ENCODE measurements at places on chromosomes 5 and 9.

- ATAC-seq, result no peak
Measured at GRCh38 chr5:178186427-178186826, 744 bp downstream of the GMCL2 start.

DNA sequence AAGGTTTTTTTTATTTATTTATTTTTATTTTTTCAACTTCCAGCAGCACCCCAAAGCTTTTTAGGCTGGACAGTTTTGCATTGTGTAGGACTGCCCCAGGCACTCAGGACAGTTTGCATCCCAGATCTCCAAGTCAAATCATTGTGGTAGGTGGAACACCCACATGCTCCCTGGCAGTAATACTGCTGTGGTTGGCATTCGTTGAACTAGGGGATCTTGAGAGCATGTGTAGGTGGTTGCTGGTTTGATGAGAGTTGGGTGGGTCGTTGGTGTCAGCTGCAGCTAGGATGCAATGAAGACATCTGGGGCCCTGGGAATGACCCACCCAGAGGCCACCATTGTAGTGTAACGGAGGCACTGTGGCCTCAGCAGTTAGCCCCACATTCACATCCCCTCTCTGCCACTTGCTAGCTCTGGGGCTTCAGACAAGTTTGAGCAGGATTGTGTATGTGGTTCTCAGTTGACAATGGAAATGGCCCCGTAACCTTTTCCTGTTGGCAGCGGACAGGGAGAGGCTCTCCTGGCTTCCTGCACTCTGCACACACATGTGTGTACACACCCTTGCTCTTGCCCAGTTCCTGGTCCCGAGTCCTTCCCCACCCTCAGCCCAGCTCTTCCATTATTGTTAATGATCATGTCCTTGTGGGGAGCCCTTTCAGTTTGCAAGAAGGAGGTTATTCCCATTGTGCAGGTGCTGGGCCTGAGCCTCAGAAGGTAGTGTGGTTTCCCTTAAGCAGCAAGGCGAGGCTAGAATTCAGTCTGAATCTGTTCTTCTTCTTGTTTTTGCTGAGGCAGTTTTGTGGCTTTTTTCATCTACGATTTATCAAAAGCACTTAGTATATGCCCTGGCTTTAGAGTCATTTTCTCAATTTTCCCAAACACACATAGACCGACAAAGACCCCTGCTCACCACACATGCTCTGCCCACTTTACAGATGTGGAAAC is 46.5 kb downstream of the PPARGC1B start:
- ATAC-seq, result no peak

DNA sequence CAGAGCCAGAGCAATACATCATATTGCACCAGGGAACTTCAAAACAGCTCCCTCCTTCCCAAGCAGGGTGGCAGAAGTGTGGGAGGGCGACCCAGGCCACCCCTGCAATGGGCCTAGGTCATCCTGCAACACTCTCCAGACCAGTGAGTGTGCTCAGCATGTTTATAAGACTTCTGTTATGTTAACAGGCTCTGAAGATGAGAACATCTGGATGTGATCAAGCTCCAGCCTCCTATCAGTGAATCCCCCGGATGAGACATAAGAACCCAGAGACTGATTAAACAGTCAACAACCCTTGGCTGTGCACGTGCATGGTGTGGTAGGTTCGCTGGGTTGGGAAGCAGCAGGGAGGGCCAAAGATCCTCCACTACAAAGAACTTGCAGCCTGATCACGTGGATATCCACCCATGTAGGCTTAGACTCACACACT is 63.3 kb downstream of the ABCA1 start:
- peak; percentile 12 for ATAC-seq

GRCh38 chr5:4230786-4231641 is 635.4 kb downstream of the IRX1 start:
- no peak for ATAC-seq

GRCh38 chr9:128109050-128109709 is 18.3 kb downstream of the PTGES2 start:
- no peak for ATAC-seq

GRCh38 chr9:122031776-122032175 is 61.3 kb downstream of the TTLL11 start:
- no peak for ATAC-seq

GRCh38 chr9:95874303-95874988 is 1.0 kb upstream of the ERCC6L2 start:
- no peak for ATAC-seq

DNA sequence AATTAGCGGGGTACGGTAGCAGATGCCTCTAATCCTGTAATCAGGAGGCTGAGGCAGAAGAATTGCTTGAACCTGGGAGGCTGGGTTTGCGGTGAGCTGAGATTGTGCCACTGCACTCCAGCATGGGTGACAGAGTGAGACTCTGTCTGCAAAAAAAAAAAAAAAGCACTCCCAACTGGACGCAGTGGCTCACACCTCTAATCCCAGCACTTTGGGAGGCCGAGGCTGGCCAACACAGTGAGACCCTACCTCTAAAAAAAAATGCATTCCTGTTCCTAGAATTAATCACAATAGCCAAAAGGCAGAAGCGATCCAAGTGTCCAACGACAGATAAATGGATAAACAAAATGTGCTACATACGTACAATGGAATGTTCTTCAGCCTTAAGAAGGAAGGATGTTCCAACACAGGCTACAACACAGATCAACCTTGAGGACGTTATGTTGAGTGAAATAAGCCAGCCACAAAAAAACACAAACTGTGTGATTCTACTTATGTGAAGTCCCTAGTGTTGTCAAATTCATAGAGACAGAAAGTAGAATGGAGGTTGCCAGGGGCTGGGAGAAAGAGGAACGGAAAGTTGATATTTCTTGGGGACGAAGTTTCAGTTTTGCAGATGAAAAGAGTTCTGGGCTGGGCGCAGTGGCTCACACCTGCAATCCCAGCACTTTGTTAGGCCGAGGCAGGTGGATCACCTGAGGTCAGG is 13.8 kb downstream of the FAM78A start:
- no peak for ATAC-seq

DNA sequence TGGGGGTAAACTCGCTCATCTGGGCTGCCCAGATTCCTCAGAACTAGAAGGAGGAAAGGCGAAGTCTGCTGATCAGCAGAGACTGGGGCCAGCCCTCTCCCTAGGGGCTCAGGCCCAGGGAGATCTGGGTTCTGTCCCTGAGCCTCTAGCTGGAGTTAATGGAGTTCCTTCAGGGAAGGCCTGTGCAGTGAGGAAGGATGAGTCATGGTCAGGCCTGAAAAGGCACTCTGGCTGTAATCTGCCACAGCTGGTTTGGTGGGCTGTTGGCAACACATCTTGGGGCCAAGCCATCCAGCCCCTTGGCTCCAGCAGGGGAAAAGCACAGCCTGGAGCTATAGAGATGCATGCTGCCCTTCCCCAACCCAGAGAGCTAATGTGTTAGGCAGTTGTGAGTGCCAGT is 459.6 kb downstream of the PRELID2 start:
- ATAC-seq, result no peak

DNA sequence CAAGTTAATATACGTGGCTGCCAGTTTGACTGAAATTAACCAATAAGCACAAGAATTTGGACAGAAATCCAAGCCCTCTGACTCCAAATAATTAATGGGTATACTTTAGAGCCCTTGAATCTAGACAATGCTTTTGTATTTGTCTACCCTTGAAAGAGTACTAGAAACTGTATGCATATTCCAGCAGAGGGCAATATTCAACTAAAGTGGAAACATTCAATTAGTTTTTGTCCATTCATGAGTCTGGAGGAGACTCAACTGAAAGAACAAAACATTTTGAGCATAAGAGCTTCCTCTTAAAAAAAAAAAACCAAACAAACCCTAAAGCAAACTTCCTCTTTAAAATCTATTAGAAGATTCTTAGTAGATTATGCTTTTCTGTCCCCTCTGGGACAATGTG is 157.8 kb downstream of the ARHGEF28 start:
- ATAC-seq, result no peak

DNA sequence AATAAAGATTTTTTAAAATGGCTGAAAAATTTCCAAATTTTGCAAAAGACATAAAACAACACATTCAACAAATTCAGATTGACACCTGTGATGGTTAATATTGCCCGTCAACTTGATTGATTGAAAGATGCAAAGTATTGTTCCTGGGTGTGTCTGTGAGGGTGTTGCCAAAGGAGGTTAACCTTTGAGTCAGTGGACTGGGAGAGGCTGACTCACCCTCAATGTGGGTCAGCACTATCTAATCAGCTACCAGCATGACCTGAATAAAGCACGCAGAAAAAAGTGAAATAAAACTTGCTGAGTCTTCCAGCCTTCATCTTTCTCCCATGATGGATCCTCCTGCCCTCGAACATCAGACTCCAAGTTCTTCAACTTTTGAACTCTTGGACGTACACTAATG is 868.0 kb upstream of the CTNND2 start:
- no peak for ATAC-seq

GRCh38 chr5:35136386-35136785 is 88.6 kb upstream of the AGXT2 start:
- ATAC-seq, result no peak

- ATAC-seq, result no peak
Measured at GRCh38 chr9:38328765-38329164, 63.7 kb upstream of the ALDH1B1 start.

DNA sequence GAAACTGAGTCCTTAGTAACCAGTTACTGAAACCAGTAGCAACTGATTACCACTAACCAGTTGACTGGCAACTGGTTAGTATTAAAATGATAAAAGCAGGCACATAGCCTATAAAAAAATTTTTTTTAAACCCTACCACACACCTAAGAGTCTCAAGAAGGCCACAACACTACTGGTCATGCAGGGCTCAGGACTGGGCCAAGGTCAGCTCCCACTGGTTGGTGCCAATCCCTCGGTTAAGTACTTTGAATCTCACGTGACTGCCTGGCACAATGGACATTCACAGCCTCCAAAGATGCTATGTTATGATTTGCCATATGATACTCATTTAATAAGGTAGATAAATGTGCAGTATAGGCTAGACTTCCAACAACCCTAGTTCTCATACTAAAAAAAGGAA is 8.5 kb downstream of the ANKH start:
- ATAC-seq, result no peak

DNA sequence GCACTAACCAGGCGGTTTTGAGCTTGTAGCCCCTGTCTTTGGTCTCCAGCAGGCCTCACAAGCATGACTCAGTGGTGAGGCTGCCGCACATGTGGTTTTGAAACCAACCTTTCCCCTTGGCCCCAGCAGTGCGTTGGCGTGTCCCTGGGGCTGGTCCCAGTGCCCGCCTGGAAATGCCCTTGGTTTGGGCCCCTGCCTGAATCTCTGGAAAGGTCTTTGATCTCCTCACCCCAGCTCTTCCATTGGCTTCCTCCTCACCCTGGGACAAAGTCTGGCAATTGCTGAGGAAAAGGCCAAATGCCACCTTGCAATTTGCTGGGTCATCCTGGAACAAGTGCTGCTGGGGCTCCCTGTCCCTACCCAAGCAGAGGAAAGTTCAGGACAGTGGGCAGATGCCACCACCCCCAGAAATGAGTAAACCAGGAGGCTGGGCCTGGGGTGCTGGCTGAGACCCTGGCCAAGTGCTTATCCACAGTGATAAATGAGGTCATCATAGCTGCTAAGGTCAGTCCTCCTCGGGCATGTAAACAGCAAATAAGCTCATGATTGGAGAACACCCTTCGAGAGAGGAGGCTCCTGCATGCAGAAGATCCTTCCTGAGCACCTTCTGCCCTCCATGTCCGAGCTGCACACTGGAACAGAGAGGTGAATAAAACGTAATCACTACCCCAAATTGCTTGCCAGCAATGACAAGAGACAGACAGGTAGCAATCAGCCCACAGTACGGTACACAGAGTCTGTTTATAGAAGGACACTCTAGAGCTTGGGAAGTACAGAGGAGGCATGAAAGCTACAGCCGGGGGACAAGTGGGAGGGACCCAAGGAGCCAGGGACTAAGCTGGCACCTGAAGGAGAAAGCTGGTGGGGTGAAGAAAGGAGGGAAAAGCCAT is 98.9 kb upstream of the CPEB4 start:
- ATAC-seq, result peak; percentile 33

- ATAC-seq, result no peak
Measured at GRCh38 chr5:173750538-173751265, 134.3 kb upstream of the BOD1 start.

GRCh38 chr5:76736679-76737556 is 21.0 kb downstream of the F2R start:
- ATAC-seq, result no peak

DNA sequence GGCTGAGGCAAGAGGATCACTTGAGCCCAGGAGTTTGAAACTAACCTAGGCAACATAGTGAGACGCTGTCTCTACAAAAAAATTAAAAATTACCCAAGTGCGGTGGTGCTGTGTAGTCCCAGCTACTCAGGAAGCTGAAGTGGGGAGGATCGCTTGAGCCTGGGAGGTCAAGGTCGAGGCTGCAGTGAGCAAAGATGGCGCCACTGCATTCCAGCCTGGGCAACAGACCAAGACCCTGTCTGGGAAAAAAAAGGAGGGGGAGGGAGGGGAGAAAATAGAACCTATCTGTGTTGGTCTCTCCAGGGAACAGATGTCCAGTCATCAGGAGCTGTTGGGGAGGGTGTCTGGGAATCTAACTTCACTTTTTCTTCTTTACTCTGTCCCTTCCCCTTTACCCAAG is 24.3 kb downstream of the MAT2B start:
- ATAC-seq, result no peak

DNA sequence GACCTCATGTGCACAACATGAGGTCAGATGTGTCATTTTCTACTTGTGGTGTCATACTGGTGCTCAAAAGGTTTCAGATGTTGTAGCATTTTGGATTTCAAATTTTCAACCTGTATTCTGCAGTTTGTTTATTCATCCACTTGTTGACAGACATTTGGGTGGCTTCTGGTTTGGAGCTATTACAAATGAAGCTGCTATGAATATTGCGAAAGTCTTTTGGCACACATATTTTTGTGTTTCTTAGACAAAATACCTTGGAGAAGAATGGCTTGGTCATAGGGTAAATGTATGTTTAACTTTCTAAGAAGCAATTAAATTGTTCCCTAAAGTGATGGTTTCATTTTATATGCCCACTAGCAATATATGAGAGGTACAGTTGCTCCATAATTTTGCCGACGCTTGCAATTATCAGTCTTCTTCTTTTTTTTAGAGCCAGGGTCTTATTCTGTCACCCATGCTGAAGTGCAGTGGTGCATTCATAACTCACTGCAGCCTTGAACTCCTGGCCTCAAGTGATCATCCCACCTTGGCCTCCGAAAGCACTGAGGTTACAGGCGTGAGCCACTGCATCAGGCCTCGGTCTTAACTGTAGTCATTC is 70.7 kb upstream of the TRPC7 start:
- no peak for ATAC-seq

GRCh38 chr5:116661419-116661818 is 86.8 kb upstream of the SEMA6A start:
- ATAC-seq, result no peak

DNA sequence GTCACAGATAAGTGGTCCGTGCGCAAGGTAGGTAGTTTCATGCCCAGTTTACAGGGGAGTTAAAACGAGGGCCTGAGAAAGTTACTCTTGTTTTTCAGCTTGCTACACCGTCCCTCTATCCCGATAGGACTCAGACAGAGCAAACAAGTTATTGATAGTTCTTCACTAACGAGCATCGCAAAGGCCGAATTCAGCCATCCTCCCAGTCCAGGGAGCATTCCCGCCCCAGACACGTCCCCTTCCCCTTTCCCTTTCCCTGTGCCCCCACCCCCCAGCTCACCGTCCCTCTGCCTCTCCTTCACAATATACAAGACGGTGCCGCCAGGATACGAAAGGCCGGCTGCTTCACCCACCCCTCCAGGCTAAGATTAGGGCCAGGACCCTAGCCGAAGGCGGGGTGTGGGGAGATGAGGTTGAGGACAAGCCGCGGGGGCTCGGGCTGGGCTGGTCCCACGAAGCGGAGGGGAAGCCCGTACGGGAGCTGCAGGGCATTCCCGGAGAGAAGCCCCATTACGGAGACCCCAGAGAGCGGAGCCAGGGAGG is 599 bp downstream of the KIAA1191 start:
- no peak for ATAC-seq

GRCh38 chr5:7611518-7611917 is 215.6 kb downstream of the ADCY2 start:
- ATAC-seq, result no peak

Data from gastroesophageal sphincter (tissue), 4 donors.